ENCODE measurements at places on chromosomes 1 and 21.

DNA sequence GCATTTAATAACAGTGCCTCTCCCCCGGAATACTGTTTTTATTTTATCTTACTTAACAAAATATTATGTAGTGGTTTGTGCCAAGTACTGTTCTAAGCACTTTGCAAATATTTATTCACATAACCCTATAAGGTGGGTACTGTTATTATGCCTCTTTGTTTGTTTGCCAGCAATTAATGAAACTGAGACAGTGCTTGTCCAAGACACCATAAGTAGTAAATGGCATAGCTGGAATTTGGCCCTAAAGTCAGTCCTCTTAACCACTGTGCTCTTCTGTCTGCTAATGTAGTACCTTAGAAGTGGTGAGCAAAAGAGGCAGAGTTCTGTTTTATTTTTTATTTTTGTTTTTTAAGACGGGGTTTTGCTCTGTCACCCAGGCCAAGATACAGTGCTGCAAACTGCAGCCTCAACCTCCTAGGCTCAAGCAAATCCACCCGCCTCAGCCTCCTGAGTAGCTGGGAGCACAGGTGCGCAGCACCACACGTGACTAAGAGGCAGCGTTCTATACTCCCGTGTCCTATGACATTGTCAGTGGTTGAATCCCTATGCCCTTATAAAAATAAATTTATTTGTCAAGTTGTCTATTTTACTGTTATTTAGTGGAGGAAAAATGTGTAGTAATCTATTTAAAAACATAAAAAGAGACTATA, 165.8 kb downstream of the CLEC20A start:
- no peak for DNase-seq

- DNase-seq: no peak
Observed at GRCh38 chr1:54500107-54500431, 48.0 kb upstream of the ACOT11 start.

DNA sequence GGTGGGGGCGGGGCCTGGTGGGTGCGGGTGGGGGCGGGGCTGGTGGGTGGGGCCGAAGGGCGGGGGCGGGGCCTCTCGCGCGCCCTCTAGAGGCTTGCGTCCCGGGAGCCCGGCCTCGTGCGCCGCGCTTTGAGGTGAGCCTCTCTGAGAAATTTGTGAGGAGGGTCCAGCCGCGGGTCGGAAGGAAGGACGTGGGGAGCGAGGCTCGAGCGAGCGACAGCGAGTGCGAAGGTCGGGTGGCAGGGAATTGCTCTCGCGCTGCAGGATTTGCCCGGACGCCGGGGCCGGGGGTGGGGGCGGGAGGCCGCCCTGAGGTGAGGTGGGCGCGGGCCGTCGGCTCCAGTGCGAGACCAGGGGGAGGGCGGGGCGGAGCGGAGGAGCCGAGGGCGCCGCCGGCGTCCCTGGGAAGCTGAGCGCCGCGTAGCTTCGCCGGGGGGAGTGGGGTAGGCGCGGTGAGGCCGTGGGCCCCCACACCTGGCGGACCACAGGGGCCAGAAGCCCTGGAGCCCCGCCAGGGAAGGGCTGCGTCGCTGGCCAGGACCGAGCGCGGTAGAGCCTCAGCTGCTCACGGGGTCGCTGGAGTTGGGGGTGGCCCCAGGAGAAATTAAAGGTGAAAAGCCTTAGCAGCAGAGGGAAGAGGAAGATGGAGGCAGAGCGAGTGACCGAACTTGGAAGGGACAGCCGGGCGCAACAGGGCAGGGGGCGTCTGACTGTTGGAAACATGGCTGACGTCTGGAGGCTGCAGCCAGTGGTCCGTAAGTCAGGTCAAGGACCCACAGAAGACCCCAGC, 754 bp upstream of the LSS start:
- no peak for DNase-seq

GRCh38 chr1:29540801-29541357, 304.6 kb downstream of the PTPRU start:
- no peak for DNase-seq

GRCh38 chr1:101064697-101065096, 39.1 kb upstream of the DPH5 start:
- DNase-seq: no peak

DNA sequence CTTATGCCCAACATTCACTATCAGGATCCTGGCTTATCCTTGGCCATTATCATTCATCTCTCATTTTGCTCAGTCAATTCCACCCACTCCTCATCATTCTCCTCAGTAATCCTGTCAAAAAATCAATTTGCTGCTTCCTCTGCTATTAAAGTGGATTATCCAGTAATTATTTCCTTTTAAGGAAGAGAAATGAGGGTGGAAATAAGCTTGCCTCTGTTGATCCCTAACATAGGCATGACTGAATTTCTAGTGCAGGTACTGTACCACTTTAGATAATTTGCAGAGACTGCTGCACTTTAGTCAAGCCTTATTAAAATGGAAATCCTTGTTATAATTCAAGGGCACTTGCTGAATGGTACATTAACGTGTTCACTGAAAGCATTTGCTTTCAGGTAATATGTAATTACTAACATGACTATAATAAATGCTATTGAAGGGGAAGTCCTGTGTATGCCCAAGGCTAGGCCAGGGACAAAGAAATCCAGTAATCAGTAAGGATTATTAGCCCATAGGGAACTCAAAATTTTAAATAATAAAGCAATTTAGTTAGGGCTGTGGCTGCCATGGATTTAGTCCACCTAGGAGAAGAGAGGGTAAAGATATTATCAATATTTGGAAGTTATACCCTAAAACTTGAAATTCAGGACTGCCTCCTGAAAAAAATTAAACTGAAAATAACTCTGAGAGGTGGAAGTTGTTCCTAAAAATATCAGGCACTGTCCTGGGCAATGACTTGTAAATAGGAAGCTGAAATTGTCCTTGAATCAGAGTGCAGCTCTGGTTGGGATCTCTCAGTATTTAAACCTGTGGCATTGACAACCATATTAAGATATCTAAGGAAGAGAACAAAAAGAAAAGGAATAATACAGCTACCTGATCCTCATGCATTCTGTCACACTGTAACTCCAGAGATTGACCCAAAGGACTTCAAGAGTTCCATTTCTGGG, 43.4 kb downstream of the RGS2 start:
- no peak for DNase-seq

- no peak for DNase-seq
Observed at GRCh38 chr1:238001818-238002217, 111.1 kb upstream of the ZP4 start.

DNA sequence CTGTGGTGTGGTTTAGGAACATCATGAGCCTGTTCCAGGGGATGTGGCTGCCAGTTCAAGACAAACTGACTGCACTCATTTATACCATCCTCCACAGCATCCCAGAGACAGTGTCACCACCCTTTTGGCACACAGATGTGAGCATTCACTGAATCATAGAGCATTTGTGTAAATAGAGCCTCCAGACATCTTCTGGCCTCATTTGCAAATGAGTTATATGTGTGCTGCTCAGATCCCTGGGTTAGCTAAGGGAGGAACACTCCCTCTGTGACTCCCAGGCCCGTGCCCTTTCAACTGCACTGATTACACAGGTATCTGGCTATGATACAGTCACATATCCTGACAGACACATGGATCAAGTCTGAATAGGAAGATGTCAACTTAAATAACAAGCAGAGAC, 351.5 kb upstream of the PLD5 start:
- DNase-seq: no peak

GRCh38 chr1:4650481-4650880, 3.9 kb upstream of the AJAP1 start:
- no peak for DNase-seq

GRCh38 chr1:235068158-235069121, 60.2 kb downstream of the TOMM20 start:
- DNase-seq: no peak

- DNase-seq: no peak
Observed at GRCh38 chr1:214391873-214392645, 111.1 kb downstream of the SMYD2 start.

GRCh38 chr1:38038861-38039260, 7.7 kb downstream of the POU3F1 start:
- no peak for DNase-seq

- DNase-seq: no peak
Observed at GRCh38 chr1:192522673-192523072, 52.9 kb upstream of the RGS1 start.

DNA sequence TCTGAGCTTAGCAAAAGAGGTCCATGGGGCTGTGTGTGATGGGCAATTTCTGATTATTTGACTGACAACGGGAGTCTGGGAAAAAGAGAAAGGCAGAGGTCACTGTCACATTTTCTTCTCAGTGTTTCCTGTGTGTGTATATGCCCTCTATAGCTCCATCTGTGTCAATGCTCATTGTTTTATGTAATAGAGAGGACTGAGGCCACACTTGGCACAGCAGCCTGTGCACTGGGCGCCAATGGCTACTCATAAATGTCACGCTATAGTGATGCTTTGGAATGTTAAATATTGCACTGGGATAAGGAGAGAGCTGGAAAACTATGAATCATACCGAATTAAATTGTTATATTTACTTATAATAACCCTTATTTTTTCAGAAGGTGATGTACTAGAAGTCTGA, 365.4 kb downstream of the NEGR1 start:
- no peak for DNase-seq

DNA sequence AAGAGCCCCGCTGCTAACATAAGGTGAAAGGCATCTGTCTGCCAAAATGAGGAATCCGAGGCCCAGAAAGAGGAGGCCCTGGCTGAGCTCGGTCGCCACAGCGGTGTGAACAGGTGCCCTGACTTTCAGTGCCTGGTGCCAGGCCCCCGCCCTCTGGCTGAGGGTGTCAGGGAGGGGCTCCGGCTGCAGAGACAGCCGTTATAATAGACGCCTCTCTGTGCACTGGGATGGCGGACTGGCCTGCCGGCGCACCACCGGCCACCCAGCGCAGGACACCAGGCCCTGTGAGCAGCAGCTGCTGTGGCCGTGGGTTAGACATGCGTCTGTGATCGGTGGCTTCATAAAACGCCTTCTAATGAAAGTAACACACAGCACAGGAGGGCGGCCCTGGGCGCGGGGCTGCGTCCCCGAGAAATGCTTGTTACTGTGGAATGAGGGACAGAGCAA, 51.4 kb upstream of the ACTRT2 start:
- no peak for DNase-seq

GRCh38 chr1:173867753-173868265, at the start of gene GAS5:
Gene GAS5 (minus strand): TSS chr1:173867989.
- DNase-seq: peak; percentile 99

GRCh38 chr21:35338281-35338680, 289.2 kb upstream of the RUNX1 start:
- DNase-seq: no peak

DNA sequence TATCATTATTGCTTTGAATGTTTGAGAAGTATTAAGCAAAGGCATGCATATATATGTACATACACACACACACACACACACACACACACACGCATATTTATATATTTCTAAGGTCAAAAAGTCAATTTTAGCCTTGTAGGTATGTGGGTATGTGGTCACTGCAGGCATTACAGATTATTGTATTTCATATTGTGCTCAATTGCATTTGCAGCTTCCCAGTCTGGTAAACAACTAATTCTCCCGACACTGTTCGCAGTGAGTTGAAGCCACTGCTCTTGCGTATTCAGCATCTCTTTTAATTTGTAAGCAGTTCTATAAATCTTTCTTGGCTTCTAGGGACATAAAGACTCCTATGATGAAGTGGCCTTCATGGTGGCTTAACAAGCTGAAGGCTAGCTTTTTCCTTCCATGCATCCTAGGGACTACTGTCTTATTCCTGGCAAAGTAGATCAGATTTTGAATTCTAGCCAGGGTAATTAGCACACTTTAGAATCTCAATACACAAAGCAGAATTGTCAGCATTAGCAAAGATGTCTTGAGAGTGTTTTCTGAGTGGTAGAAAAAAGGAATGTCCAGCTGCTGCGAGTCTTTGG, 368.6 kb upstream of the NEGR1 start:
- no peak for DNase-seq

- peak; percentile 65 for DNase-seq
Observed at GRCh38 chr1:156508205-156508954, 7.8 kb upstream of the MEF2D start.

DNA sequence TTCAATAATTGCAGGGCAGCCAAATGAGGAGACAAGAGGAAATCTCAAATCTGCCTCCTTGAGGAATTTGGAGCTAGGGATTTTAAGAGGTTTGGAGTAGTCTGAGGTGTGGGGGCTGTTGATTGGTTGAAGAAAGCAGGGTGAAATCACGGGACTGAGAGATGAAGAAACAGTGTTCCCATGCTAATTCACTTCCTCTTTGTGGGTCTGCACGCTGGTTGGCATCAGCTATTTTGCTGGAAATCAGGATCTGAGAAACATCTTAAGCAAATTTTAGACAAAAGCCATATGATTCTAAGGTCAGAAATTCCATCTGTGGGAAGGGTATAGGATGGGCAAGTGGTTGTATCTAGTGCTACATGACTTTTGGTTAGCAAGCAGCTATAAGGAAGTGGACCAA, 107.1 kb upstream of the PAXBP1 start:
- peak; percentile 79 for DNase-seq

DNA sequence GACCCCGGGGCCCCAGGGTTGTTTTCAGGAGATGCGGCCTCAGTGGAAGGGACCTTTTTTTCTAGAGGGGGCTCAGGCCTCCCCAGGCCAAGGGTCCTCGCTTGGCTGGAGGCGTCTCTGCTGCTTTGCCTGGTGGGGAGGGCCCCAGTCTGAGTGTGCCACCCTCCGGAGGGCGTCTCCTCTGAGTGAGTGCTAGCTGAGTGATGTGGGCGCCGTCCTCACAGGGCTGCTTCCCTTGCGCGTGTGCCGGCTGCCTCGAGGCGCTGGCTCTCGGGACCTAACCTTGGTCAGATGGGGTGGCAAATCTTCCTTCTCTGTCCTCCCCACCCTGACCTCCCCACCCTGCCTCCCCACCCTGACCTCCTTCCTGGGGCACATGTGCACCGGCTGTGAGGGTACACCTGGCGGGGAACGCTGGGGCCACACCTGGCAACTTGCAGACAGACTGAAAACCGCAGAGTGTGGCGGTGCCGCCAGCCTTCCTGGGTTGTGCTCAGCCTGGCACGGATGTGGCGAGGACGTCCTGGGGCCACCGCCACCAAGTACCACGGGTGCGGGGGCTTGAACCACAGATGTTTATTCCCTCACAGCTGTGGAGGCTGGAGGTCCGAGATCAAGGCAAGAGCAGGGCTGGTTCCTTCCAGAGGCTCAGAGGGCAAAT, 93.0 kb upstream of the TTC34 start:
- no peak for DNase-seq

- peak; percentile 69 for DNase-seq
Observed at GRCh38 chr1:201543871-201544642, 5.1 kb downstream of the NAV1 start.

DNA sequence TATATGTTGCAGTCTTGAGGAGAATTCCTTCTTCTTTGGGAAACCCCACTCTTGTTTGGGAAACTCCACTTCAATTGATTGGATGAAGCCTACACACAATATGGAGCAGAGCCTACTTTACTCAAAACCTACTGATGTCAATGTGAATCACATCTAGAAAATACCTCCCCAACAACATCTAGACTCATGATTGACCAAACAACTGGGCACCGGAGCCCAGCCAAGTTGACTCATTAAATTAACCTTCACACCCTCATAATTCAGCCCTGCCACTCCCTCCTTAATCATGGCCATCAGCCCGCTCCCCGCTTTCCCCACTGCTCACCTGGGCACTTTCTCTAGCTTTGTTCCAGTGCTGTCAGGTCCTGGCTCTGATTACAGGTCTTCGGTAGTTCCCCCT, 208.1 kb upstream of the MAP1LC3C start:
- DNase-seq: no peak

- peak; percentile 77 for DNase-seq
Observed at GRCh38 chr1:116470671-116471070, 97.6 kb downstream of the ATP1A1 start.

Measured in inflammatory macrophage treated with lipopolysaccharide for 4 hours (primary cell).